ENCODE measurements at places on chromosomes 13 and 19.
A peak's percentile ranks its signal among the peaks of the same experiment; 100 is the strongest.

- DNase-seq: no peak
Measured at GRCh38 chr13:29452773-29453616, 142.5 kb downstream of the SLC7A1 start.

DNA sequence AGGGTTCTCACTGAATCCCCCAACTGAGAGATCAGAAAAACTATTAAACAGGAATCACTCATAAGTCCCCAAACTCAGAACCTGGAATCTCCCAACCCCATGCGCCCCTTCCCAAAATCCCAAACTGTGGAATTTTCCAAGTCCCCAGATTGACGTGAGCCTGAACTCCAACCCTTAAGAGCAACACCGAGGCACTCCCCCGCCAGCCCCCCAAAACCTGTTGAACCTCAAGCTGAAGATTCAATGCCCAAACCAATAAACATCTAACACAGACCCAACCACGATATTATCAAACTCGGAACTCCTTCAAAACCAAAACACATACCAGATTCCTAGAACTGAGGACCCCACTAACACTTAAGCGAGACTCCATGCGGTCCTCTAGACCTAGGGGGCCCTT, 599 bp downstream of the IZUMO1 start:
- DNase-seq: no peak

- no peak for DNase-seq
Measured at GRCh38 chr19:22517496-22518411, 95.6 kb upstream of the ZNF98 start.

DNA sequence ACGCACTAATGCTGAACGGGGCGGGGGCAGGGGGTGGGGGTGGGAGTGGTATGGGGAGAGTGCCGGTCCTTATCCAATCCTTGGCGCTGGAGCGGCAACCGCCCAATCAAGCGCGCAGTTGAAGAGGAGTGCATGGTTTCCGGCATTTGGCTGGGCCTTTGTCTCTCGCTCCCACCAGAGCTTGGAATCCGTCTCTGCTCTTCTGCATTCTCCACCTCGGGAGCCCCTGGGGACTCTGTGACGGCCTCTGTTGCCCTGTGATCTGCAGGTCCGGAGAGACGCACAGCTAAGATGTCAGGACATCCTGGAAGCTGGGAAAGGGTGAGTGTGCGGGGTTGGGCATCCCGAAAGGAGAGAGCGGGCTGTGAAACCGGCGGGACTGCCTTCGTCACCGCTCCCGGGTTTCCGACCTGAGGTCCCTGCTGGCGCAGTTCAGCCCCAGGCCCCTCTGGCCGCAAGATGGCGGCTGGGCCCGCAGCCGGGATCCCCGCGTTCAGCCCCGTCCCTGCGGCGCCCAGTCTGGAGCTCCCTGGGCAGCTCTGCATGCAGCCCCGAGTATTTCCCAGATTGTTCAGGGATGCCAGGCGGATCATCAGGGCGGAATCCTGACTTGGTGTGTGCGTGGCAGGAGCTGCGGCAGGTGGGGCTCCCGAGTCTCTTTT, 53.6 kb upstream of the ZNF254 start:
- peak; percentile 92 for DNase-seq

DNA sequence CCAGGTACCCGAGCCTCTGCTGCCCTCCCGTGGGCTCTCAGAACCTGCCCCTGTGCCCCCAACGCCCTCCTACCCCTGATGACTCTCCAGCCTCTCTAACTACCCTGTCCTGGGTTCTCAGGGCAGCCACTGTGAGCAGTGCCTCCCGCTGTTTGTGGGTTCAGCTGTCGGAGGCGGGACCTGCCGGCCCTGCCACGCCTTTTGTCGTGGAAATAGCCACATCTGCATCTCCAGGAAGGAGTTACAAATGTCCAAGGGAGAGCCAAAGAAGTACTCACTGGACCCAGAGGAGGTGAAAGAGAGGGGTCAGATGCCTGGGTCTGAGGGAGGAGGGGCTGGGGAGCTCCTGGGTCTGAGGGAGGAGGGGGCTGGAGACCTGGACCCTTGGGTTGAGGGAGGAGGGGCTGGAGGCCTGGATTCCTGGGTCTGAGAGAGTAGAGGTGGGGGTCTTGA, 20.0 kb downstream of the CNFN start:
- peak; percentile 26 for DNase-seq

GRCh38 chr19:51746731-51747130, 4.9 kb downstream of the FPR1 start:
- no peak for DNase-seq

DNA sequence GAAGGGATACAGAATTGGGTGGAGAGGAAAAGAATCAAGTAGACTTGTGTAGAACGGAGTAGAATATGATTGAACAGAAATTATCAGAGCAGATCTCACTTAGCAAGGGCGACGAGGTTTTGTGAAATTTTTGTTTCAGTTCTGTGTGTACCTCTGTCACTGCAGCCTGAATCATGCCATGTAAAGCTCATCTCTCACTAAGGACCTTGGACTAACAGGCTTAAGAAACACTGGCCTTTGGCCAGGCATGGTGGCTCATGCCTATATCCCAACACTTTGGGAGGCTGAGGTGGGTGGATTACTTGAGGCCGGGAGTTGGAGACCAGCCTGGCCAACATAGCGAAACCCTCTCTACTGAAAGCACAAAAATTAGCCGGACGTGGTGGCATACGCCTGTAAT, 62.6 kb downstream of the MYH14 start:
- DNase-seq: no peak

DNA sequence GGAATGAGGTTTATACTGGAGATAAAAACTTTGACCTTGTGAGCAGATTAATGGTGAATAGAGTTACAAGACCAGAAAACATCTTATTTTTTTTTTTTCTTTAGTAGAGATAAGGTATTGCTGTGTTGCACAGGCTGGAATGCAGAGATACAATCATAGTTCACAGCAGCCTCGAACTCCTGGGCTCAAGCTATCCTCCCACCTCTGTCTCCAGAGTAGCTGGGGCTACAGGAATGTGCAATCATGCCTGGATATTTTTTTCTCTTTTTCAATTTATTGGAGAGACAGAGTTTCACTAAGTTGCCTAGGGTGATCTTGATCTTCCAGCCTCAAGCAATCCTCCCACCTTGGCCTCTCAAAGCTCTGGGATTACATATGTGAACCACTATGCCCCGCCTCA, 2139.1 kb downstream of the PCDH9 start:
- no peak for DNase-seq

- DNase-seq: no peak
Measured at GRCh38 chr19:55625004-55625326, 599 bp upstream of the ZNF784 start.

DNA sequence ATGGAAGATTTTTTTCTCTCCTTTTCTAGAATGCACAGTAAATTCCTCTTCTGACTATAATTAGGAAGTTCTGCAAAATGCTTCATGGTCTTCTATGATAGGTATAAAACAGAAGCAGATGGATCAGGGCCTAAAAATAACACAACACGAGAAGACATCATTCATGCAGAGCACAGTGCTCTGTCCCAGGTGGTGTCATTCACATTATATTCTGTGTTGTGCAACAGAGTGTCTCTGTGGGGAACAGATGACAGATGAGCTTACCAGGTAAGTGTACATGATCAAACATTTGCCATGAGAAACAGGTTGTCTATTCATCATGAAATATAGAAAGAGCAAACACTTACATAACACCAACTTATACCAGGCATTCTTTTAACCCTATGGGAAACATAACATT, 288.3 kb downstream of the KCTD12 start:
- DNase-seq: no peak

DNA sequence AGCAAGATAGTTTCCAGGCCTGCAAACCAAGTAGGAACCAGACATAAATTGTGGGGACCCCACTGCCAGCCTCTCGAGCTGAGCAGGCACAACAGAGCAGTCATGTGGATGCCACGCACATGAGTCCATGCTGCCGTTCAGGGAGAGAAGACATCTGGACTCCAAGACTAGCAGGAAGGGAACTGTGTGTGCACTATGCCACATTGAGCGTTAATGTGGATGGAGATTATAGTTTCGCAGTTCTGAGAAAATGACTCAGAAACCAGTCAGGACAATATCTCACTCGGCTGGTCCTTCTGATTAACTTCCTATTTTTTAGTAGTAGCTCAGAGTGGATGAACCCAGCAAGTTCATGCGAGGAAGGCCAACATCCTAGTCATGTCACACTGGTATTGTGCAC, 124.9 kb downstream of the CRYL1 start:
- no peak for DNase-seq

GRCh38 chr13:29498426-29499040, 97.0 kb downstream of the SLC7A1 start:
- DNase-seq: no peak

- no peak for DNase-seq
Measured at GRCh38 chr19:29872224-29872731, 60.5 kb downstream of the CCNE1 start.

All from NCI-H774 (cell line).